ENCODE measurements at places on chromosomes 4 and X.

DNA sequence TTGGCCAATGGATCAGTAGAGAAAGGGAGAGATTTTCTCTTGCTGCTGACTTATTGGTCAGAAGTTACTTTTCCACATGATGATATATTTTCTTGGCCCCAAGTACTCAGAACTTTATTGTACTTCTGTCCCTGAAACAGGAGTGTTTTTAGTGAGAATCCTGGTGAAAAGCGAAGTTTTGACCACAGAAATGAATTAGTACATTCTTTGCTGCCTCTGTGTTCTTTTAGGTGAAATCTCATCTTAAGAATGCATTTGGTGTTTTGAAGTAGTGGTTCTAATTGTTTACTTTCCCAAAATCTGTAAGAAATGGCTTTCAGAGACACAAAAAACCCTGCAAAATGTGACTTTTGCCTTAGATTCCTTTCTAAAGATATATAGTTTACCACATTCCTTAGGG is 240.4 kb downstream of the FRMPD4 start:
- no peak for DNase-seq

- DNase-seq, result no peak
These were observed 59.5 kb upstream of the TADA2B start for GRCh38 chr4:6983544-6984142.

DNA sequence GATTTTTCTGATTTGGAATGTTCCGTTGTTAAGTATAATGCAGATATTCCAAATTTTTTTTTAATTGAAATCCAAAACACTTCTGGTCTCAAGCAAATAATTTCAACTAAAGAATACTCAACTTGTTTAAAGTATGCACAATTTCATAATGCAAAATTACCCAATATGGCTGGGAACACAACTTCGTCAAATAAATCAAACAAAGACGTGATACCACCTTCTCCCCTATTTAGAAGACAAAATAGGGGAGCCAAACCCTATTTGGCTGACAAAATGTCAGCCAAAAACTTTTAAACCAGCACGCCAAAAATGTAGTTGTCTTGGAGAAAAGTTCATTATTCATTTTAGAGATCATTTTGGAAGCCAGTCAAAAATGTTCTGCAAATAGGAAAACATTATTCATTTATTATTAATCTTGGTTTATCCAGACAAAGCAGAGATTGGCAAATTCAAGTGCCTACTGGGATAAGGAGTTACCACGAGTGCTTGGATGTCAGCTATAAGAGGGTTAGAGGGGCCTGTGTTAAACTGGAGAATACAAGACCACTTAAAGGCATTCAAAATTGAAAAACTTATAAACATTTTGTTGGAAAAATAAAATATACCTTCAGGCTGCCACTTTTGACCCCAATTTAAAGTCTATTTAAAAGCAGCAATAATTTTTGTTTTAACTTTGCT is 3.3 kb upstream of the TKTL2 start:
- DNase-seq, result no peak

DNA sequence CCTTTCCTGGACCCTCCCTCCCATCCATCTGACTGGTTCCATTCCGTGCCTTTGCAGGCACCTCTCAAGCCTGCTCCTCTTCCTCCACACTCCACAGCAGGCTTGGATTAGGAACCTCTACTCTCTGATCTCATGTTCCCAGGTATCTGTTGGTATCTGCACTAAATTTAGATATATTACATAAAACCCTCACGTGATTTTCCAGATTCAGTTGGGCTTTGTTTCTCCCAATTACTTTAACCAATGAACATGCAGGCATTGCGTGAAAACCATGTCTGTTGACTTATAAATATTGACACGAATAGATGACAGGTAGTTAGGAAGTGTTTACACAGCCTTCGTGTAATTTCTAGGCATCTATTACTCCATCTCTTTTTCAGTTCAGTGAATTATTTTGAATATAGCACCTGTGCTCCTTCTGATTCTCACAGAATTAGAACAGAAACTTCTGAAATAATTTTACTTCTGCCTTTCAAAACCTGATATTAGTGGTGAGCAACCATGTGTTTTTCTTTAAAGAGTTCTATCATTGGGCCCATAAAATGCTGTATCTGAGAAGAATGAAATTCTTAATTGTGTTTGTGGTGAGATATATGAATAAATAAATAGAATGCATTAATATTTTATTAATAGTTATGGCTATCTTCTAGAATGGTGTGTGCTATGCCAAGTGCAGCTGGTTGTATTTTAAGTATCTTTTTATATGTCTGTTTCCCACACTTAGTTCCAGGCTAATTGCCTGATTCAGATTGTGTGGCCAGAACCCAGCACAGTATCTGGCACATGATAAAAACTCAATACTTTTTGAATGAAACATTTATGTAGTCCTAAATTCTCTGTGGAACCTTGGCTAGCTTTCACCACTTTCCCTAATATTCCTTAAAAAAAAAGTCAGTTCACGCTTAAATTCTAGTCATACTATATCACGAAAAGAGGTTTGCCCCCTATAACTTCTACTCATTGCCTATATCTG is 304.8 kb downstream of the QDPR start:
- no peak for DNase-seq

DNA sequence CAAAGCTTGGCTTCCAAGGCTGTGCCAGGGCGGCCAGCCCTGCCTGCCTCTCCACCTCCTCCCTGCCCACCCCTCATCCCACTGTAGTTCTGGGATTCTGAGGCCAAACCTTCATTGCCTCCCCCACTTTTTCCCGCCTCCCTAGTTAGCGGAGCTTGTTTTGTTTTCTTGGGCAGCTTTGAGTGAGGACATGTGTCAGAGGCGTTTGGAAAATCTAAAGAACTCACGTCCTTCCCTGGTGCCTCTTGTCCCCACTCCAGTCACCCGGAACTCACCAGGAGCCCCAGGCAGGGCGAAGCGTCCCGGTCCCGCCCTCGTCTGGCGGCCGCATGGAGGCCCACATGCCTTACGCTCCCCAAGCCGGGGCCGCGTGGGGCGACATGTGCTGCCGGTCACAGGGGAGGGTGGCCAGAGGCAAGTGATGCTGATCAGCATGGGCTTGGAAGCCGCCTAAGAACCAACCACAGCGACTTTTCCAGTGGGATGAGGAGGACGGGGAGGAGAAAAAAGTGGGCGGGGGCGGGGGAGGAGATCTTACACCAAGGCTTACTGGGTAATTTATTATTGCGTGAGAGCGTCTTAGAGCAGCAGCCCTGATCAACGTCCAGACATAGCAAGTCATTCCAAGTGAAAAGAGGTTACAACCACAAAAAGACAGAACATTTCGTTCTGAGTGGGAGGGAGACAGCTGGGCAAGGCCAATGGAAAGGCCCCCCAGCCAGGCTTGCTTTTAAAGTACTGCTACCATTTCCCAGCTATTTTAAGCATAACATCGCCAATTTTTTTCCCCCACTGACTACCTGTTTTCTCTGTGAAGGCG is 48.5 kb downstream of the PRPS1 start:
- DNase-seq, result peak; percentile 24

GRCh38 chr4:64911846-64912245 is 502.6 kb upstream of the TECRL start:
- no peak for DNase-seq

DNA sequence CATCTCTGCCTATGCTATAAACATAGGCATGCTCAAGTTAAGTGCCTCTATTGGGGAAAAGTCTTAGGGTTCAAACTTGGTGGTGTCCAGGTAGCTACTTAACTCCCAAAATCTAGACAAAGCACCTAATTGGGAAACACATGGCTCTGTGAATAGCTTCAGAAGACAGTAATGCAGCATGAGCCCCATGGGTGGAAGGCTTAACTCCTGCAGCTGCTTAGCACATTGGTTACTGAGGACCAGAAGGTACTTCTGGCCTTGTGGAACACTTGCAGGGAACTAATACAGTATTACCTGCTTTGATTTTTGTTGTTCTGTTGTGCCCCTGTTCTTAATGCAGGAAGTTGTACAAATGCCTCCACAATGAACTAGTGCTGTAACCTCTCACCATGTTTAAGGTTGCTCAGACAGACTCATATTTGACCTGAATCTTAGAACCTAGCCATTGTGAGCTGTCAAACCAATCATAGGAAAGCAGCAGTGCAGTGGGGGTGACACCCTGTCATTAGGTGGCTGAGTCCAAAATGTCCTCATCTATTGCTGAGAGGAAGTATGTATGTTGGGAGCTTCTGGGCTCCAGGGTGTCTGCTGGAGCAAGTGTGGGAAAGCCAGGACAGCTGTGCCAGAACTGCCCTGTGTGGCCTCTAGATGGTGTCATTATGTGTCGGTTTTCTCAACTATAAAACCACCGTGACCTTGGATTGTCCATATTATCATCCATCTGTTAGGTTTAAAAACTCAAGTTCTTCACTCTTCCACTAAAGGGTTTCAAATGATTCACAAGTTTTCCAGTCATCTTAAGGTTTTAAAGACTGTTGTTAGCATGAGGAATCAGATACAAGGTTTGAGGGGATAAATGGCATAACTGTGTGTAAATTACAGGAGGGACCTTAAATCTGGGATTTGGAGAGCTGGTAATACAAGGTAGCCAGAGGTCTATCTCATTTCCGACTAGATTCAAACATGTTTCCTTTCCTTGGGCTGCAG is 69.9 kb upstream of the WDR1 start:
- DNase-seq, result no peak

DNA sequence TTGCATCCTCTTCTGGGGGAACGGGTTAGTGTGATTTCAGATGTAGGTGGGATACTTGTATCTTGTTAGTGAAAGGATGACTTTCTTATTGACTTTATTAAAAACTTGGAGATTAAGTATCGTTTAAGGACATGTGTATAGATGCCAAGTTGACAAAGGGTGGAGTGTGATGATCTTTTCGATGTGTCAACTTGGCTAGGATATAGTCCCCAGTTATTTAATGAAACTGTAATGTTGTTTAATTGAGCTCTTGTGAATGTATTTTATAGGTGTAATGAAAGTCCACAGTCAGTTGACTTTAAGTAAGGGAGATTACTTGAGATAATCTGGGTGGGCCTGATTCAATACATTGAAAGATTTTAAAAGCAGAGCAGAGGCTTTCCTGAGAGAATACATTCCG is 127.0 kb downstream of the AASDH start:
- DNase-seq, result no peak

GRCh38 chr4:53183754-53184153 is 182.1 kb downstream of the SCFD2 start:
- no peak for DNase-seq
